ENCODE measurements at places on chromosomes 12 and 14.

DNA sequence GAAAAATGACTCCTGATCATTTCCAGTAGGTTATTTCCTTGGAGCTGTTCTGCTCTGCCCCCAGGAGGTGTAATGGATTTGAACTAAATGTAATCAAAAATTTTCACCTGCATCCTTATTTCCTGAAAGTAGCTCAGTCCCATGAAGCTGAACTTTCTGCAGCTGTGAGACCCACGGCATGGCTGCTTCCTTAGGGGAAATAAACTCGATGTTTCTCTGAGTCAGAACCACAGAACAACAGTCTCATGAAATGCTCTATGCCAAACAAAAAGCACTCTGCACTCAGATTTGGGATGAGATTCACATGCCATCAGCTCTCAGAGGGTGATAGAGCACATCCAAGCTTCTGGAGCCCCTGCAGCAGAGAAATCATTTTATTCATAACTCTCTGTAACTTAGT lies 224.1 kb upstream of the PLEKHG7 start:
- DNase-seq, result no peak

- no peak for DNase-seq
Measured at GRCh38 chr14:20438664-20439063, 2.7 kb upstream of the KLHL33 start.

GRCh38 chr14:28142400-28143015 lies 624.1 kb upstream of the FOXG1 start:
- DNase-seq, result peak; percentile 59

- peak; percentile 88 for DNase-seq
Measured at GRCh38 chr14:21352587-21352986, 31.2 kb downstream of the SUPT16H start.

DNA sequence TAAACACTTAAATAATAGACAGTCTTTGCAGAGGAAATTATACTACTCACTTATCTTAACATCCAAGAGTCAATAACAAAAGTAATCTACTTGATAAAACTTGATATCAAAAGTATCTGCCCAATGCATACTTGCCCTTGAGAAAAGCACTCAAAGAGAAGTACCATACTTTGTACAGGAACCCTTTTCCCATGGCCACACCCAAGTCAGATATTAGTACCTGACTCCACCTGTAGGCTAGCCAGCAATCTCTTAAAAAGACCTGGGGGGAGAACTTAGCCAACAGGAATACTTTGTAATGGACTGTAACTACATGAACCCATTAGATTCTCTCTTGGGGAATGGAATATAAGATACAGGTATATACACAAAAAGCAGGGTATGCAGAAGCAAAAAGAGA lies 99.6 kb upstream of the HECTD1 start:
- no peak for DNase-seq

DNA sequence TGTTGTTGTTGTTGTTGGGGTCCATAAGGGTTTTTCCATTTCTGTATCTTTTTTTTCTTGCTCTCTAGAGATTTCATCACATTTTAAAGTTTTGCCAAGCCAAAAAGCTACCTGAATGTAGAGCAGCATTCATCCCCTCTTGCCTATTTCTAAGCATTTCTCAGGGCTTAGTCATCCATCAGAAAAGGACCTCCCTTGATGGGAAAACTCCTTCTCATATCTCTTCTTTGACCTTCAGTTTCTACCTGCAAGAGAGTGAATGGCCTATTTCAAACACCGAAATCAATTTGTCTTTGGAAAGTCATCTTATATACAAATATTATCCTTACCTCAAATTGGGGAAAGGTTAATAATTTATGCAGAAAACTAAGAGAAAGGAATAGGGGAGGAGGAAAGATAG lies 4.5 kb downstream of the MYBPC1 start:
- no peak for DNase-seq

DNA sequence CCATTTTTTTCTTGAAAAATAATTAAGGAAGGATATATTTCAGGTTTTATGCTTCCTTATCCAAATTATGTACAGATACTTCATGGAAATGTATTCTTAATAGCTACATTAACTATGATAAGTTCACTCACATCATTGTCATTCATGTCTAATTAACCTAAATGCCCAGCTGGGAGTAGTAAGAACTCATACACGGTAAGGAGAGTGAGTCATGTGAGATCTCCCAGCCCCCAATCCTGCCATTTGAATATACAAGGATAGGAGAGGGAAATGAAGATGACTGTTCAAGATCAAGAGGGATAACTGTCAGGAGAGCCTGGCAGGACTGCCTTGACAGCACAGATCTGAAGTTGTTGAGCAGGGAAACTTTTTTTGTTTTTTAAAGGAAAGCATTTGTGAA lies 343.4 kb upstream of the USP15 start:
- DNase-seq, result no peak

DNA sequence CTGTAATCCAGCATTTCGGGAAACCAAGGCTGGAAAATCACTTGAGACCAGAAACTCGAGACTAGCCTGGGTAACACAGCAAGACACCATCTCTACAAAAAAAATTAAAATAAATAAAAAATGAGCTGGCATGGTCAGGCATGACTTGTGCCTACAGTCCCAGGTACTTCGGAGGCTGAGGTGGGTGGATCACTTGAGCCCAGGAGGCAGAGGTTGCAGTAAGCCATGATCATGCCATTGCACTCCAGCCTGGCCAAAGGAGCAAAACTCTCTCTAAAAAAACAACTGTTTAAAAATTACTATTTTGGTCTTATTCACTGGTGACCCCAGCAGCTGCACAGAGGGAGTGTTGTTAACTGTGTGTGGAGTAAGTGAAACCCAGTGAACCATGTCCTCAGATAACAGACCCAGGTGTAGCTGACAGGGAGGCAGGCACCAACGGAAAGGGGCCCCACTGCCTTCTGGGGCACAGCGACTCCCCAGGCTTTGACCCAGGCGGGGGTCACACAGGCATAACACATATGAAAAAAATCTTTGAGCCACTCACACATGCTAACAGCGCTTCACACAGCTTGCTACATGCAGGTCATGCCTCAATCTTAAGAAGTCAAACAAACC lies 12.1 kb downstream of the DDX54 start:
- DNase-seq, result no peak

DNA sequence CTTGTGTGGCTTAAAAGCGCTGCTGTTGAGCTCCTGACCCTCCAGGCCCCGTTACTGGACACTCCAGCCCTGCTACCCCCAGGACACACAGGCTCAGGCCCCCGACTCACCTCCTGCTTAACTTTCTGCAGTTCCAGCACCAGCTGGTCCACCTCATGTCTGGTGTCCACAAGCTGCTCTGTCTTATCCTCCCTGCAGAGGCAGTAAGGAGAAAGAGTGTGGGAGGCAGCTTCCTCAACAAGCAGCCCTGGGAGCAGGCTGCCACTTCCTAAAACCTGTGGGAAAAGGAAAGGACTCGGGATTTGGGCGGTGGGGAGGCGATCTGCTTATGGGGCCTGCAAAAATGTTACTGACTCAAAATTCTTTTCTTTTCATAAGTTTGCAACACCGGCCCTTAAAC lies 79.2 kb downstream of the CCDC88C start:
- DNase-seq, result no peak

GRCh38 chr12:30420561-30420960 lies 275.1 kb downstream of the IPO8 start:
- DNase-seq, result no peak

DNA sequence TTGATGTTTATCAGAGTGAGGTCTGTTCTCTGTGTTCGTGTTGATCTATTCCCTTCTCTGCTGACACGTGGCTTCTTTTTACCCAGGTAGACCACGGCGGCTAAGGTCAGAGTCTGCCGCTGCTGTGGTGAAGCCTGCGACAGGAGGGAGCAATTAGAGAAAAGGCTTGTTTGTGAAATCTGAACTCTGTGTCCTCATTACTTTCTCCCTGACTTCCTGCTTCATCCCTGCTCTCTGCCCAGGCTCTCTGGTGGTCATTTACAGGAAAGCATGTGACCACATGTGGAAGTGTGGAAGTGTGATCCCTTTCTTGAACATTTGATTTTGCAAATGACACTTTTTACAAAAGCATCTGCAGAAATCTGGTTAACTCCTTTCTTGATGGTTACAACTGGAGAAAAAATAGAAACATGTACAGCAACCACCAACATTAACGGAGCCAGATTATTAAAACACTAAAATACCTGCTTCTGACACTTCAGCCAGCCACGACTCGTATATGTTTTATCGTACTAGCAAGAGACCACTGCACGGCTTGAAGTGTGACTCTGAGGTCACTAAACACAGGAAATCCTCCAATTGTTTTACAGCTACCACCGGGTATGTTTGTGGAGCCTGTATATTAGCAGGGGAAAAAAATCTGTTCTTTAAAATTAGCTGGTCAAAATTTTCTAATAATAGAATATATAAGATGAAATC lies 388.6 kb upstream of the TMPO start:
- no peak for DNase-seq

DNA sequence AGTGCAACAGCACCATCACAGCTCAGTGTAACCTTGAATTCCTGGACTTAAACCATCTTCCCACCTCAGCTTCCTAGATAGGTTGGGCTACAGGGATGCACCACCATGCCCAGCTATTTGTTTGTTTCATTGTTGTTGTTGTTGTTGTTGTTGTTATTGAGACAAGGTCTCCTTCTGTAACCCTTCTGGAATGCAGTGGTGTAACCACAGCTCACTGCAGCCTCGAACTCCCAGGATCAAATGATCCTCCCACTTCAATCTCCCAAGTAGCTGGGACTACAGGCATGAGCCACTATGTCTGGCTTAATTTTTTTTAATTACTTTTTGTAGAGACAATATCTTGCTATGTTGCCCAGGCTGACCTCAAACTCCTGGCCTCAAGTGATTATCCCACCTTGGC lies 1.2 kb upstream of the NEMP1 start:
- no peak for DNase-seq

- DNase-seq, result peak; percentile 50
Measured at GRCh38 chr14:102095871-102096568, 9.2 kb upstream of the HSP90AA1 start.

DNA sequence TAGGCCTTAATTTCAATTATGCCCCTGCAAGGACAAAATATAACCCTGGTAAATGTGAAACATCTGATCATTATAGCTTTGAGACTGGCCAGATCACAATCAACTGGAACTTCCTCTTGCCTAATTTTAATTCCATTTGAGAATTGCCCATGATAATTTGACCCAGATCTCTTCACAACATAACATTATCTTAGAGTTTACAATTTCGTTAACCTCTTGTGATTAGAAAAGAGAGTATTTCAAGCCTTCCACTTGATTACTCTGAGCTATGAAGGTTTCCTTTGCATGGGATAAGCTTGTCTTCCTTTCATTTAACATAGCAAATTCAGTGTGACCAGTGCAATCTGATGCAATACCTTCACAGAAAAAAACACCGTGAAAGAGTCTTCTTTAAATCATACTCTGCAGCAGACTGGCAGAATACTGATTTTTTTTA lies 143.6 kb downstream of the DUSP6 start:
- peak; percentile 50 for DNase-seq

DNA sequence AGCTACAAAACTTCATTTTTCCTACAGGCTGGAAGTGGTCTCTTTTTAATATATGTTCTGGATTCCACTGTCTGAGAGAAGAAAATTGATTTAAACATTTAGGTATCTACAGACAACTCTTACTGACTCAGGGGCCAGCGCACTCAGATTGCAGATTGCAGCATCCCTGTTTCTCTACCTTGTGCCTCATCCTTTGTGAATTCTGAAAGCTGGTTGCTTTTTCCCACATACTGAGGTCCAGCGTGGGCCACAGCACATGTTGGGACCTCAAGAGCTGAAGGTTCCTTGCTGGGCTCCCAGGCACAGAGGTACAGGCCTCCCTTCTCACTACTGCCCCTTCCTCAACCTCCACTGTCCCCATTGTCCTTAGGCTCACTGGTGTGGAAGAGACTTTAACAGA lies 101.7 kb upstream of the CCDC175 start:
- DNase-seq, result no peak

DNA sequence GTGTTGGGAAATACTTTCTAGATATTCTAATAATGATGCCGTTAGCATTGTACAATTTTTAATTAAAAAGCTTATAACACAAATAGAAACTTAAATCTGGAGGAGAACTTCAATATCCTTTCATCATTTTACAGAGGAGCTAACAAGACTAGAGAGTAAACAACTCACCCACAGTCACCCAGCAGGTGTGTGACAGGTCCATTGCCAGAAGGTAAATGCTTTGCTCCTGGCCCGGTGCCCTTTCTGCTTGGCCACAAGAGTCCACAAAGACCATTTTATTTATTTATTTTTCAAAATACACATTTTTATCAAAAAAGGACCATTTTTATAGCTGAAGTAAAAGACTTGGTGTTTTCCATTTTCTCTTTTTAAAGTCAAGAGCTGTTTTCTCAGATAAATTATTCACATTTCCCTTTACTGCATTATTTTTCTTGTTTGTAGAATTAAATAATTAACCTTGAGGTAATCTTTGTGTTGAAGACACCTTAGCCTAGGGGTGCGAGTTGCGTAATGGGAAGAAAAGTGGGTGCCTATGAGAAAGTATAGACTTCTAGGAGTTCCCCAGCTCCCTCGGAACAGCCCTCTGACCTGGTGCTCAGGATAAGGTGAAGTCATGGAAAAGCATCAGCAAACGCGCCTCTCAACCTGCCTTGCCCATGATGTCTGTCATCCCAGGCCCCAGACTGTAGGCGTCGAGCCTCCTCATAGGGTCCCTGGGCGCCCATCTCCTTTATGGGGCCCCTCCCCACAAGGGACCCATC lies 26.3 kb upstream of the AMIGO2 start:
- DNase-seq, result no peak

- DNase-seq, result no peak
Measured at GRCh38 chr12:2454601-2455177, 340.1 kb upstream of the FKBP4 start.

- DNase-seq, result no peak
Measured at GRCh38 chr12:131455581-131456110, 255.2 kb upstream of the SFSWAP start.

DNA sequence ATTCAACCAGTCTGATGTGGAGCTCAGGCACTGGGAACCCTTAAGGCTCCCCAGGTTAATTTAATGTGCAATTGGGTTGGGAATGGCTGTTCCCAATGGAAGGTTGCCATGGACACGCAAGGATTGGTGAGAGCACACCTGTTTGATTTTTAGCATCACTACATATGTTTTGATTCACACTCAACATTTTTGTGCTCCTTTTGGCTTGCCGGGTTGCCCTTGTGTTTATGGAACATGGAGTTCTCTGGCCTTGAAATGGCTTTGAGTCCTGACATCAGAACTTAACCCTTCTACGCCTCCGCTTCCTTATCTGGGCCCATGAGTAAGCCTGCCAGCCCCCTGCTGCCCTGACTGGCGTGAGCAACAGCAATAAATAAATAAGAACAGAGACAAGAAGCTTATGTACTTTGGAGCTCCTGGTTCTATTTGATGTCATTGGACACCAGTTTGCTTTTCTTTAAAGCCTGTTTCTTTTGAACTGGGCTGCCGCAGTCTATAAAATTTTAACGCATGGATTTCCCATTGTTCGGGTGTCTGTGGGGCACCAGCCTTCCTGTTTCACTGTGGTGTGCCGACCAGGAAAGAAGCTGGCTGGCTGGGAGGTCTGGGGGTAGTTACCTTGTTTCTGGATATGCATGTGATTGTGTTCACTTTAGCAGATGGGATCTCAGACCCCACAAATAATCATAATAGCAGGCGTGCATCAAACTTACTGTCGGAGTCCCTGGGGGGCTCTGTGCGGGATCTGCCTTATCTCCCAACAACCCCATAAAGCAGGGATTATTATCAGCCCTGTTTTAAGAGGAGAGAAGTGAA lies 27.8 kb downstream of the TBX3 start:
- no peak for DNase-seq

All from hematopoietic multipotent progenitor cell treated with erythropoietin and hydrocortisone succinate and interleukin-3 and kit ligand, for 4 days (in vitro differentiated cells).